ENCODE measurements at places on chromosomes 11 and 22. TPM values are rescaled to one million over a fixed set of nuclear protein-coding genes. Genes with fewer than 3 reads are reported as not detected.

The NAV2 gene
- 9.1 TPM for total RNA-seq

The TRIM51 gene
- not detected for total RNA-seq

The PKDREJ gene
- total RNA-seq, result 0.11 TPM

The OR56A4 gene
- not detected for total RNA-seq

The OPCML gene
- total RNA-seq, result not detected

The RIMBP3C gene
- not detected for total RNA-seq

The MAPK8IP1 gene
- total RNA-seq, result 4.8 TPM

The SLC22A6 gene
- total RNA-seq, result not detected

The GRAMD1B gene
- total RNA-seq, result 0.42 TPM

The CCDC15 gene
- 4.8 TPM for total RNA-seq

The OR51B2 gene
- total RNA-seq, result not detected

The VPREB3 gene
- total RNA-seq, result not detected

The PATE4 gene
- not detected for total RNA-seq

The C22orf23 gene
- not detected for total RNA-seq

All from suprapubic skin (tissue), 4 donors.